Kidney glomerular epithelial cell (primary cell): ENCODE measurements at places on chromosomes 13 and 19.
A peak's percentile ranks its signal among the peaks of the same experiment; 100 is the strongest.

- DNase-seq, result no peak
Measured at GRCh38 chr19:55161571-55162322, 4.2 kb upstream of the TNNI3 start.

GRCh38 chr13:60494296-60494695, 97.3 kb downstream of the TDRD3 start:
- no peak for DNase-seq

DNA sequence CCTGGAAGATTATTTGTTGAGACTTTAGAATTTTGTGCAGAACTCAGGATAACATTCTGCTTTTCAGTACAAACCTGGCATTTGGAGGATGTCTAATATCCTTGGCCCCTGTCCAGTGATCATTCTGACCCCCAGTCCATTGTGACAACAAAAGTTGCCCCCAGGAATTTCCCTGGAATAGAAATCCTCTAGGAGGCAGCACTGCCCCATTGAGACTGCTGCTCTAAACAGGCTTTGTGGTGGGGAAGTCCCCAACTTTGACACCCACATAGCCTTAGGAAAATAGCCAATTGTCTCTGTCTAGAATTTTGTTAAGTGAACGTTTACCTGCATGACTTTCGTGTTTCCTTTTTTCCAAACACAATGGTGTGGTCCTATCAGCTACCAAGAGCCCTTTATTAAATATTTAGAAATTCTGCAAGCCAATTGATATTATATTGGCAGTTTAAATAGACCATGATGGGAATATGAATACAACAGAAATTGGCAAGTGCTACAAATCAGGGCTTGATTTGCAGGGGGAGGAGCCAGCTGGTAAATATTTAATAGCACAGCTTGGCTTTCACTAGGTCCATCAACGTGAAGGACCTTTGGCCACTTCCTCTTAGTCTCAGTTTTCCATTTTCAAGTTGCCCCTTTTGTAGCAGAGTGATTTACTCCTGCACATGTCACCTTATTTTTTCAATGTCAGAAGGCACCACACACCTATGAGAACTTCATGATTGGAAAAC, 451.7 kb downstream of the EFNB2 start:
- DNase-seq, result peak; percentile 38

GRCh38 chr13:100330662-100331061, 241.8 kb downstream of the PCCA start:
- no peak for DNase-seq

GRCh38 chr19:54030895-54031586, 32.7 kb downstream of the VSTM1 start:
- DNase-seq, result no peak

GRCh38 chr13:40047322-40047771, 391.9 kb downstream of the COG6 start:
- DNase-seq, result no peak

DNA sequence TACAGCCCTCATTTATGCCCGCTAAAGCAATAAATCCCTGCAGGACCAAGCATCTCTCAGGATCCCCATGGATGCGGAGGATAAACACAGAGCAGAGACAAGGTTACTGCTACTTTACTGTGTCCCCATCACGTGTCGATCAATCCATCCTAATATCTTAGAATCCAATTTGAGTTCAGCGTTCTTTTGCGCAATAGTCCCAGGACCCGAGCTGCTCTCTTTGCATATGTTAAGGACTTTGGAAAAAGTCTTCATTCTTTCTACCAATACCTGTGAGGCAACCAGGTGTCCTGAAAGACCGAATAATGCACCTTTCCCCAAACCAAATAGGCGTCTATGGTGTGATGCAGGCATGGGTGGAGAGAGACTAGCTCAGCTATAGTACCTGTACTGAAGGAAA, 38.0 kb upstream of the URAD start:
- DNase-seq, result no peak

DNA sequence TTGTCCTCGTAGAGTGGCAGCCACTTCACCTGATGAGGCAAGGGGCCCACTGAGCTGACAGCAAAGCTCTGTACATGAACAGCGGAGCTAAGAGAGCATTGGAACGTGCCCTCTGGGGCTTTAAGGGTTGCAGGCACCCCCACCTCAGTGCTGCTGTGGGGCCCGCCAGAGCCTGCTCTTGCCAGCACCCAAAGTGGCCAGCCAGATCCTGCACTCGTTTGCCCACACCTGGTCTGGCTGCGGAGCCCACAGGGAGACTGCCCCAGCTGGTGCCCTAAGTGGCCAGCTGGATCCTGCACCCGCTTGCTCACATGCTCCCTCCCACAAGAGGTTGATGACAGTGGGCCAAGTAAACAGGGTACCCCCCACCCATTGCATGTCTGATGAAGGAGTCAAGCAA, 783.4 kb upstream of the MIR17HG start:
- no peak for DNase-seq

DNA sequence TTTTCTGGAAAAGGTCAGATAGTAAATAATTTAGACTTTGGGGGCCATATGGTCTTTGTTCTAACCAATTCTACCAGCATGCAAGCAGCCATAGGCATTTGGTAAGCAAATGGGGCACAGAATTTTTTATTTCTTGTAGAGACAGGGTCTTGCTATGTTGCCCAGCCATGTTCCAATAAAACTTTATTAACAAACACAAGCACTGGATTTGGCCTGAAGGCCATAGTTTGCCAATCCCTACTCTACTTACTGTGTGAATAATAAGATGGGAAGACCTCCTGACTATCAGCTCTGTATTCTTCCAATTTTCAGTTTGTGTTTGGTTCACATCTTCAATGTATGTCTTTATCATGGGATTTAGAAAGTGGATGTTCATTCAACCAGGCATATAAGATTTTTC, 53.0 kb upstream of the SERP2 start:
- DNase-seq, result no peak

DNA sequence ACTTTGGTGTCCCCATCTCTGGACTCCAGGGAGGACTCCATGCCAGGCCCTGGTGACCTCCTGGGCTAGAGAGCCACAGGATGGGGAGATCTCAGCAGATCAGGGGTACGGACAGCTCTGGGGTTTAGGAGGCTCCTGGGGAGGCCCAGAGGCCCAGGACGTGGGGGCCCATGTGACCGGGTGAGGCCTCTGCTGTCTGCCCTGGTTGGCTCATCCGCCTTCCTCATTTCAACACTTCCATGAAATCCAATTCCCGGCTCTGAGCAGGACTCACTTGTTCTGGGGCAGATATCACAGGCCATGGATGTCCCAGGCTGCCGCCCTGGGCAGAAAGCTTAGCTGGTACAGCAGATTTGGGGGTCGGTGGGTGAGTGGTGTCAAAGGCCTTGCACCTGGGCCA, 1.1 kb upstream of the PRAM1 start:
- no peak for DNase-seq

GRCh38 chr19:17457616-17458015, 3.1 kb downstream of the NXNL1 start:
- no peak for DNase-seq

- DNase-seq, result no peak
Measured at GRCh38 chr13:66644855-66645460, 585.2 kb downstream of the PCDH9 start.

DNA sequence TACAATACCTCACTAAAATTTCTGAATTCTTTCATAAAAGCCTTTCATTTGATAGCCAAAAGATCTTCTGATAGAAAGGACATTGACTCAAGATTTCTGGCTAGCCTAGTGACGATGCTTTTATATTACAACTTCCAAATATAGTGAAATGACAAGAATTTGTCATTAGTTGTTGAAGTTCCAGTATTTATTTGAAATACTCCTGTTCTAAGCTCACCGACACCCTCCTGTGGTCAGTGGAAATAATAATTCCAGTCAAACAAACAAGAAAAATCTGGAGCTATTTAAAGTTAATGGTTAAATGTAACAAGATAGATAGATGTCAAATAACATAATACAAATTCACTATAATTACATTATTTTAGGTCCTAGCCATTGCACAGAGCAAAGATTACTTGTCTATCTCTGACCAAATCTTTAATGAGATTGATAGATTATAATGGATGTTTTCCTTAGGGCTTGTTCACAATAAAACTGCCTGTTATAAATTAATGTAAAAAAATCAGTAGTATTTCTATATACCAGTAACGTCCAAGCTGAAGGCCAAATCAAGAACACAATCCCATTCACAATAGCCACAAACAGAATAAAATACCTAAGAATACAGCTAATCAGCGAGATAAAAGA, 195.5 kb downstream of the RGCC start:
- DNase-seq, result peak; percentile 47

GRCh38 chr13:95367309-95367843, 66.1 kb upstream of the ABCC4 start:
- DNase-seq, result no peak

GRCh38 chr19:43997631-43998290, 5.0 kb upstream of the ZNF230 start:
- no peak for DNase-seq

DNA sequence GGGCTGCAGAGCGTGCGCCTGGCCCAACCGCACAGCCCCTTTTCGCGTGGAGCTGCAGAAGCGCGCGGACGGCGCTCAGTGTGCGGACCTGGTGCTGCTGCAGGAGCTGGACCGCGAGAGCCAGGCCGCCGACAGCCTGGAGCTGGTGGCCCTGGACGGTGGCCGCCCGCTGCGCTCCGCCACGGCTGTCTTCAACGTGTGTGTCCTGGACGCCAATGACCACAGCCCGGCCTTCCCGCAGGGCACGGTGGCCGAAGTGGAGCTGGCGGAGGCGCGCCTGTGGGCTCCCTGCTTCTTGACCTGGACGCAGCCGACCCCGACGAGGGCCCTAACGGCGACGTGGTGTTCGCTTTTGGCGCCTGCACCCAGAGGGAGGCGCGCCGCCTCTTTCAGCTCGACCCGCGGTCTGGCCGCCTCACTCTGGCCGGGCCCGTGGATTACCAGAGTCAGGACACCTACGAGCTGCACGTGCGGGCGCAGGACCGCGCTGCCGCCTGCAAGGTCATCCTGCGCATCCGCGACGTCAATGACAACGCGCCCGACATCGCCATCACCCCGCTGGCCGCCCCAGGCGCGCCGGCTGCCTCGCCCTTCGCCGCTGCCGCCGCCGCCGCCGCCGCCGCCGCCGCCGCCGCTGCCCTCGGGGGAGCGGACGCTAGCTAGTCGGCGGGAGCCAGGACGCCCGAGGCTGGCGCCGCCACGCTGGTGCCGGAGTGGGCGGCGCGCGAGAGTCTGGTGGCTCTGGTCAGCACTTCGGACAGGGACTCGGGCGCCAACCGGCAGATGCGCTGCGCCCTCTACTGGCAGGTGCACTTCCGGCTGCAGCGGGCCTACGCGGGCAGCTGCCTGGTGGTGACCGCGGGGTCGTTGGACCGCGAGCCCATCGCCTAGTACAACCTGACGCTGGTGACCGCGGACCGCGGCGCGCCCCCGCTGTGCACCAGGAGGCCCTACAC, 172.2 kb downstream of the OLFM4 start:
- DNase-seq, result no peak
